SK-N-DZ (cell line): ENCODE measurements at places on chromosomes 13 and 19.

DNA sequence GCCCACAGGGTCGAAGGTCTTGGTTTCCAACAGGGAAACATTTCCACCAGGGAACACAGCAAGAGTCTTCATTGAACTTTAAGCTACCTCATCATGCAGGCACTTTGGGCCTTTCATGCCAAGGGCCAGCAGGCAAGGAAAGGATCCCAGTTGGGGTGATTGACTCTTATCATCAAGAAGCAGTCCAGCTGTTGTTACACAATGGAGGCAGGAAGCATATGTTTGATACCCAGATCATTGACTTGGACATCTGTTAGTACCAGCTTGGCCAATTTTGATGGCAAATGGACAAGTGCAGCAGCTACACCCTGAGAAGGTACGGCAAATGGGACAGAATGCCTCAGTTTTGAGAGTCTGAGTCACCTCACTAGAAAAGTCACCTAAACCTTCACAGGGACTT is 10.9 kb upstream of the RCBTB1 start:
- no peak for DNase-seq

GRCh38 chr19:29247872-29248271 is 34.9 kb upstream of the UQCRFS1 start:
- no peak for DNase-seq

DNA sequence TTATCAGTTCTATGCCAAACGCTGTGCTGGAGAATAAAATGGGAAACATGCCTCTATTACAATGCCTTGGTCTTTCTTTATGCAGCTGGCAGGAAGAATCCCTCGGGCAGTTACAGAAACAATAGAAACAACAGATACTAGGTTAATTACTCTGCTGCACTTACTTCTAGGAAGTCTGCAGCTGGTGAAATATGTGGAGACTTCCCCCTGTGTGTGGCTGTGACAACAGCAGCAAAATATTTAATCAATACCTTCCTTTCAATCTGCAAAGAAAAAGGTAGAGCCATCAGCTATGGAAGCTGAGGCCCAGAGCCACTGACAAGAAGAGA is 9.9 kb downstream of the STOML3 start:
- no peak for DNase-seq

GRCh38 chr19:35249146-35249847 is 495 bp downstream of the LSR start:
- no peak for DNase-seq

DNA sequence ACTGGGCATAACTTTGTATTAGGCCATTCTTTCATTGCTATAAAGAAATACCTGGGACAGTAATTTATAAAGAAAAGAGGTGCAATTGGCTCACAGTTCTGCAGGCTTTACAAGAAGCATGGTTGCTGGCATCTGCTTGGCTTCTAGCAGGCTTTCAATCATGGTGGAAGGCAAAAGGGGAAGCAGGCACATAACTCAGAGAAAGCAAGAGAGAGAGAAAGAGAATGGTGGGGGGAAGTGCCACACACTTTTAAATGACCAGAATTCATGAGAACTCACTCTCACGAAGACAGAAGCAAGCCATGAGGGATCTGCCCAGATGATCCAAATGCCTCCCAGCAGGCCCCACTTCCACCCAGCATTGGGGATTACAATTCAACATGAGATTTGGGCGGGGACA is 179.7 kb downstream of the SPRY2 start:
- DNase-seq: no peak
